Stimulated activated CD4-positive, alpha-beta T cell treated with anti-CD3 and anti-CD28 coated beads, Interleukin-4, amount 100 ng/mL, for 4 hours (primary cell): ENCODE measurements at places on chromosomes 12 and 14.

DNA sequence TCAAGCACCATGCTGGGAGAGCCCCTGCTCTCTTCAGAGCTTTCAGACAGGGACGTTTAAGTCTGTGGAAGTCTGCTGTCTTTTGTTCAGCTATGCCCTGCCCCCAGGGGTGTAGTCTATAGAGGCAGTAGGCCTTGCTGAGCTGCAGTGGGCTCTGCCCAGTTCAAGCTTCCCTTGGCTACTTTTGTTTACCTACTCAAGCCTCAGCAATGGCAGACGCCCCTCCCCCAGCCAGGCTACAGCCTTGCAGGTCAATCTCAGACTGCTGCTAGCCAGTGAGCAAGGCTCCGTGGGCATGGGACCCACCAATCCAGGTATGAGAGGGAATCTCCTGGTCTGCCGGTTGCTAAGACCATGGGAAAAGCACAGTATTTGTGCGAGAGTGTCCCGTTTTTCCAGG, 37.4 kb upstream of the C12orf71 start:
- DNase-seq: no peak

DNA sequence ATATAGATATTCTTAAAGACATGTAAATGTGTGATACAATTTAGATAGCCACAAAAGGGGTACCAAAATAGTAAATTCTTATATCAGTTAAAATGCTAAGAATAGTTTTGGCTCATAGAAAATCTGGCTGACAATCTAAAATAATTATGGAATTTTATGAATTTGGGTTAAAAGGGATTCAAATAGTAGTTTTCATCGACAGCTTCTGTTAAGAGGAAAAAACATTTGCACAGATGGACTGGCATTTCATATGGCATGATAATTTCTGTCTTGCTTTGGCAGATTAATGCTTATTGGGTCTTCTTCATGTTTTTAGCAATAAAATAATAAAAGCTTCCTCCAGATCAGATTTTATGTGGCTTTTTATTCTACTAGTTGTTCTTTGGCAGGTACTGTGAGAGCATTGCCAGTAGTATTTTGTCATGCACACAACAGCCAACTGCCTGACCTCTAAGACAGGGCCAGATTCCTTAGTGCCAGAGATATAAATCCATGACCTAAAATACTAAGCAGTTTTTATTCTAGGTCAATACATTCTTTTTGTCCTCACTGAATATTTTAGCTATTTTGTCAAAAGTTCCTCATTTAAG, 9.1 kb downstream of the ABCD2 start:
- no peak for DNase-seq

- DNase-seq: no peak
These were observed 263.4 kb downstream of the SOX5 start for GRCh38 chr12:23686095-23686494.

DNA sequence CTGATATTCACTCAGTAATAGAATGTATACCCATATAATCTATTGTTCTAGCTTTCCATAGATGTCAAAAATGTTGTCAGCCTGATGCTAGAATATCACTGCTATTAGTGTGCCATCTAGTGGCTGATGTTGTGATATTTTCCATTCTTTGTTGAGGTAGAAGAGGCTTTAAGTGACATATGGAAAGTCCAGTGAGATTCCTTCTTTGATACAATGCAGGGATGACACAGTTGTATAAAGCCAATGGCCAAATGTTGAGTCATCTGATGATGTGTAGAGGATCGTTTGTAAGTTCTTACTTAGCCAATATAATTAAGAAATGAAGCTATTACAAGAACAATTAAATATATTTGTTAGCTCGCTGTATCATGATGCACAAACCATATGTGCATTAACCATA, 58.1 kb upstream of the PCED1B start:
- DNase-seq: no peak

DNA sequence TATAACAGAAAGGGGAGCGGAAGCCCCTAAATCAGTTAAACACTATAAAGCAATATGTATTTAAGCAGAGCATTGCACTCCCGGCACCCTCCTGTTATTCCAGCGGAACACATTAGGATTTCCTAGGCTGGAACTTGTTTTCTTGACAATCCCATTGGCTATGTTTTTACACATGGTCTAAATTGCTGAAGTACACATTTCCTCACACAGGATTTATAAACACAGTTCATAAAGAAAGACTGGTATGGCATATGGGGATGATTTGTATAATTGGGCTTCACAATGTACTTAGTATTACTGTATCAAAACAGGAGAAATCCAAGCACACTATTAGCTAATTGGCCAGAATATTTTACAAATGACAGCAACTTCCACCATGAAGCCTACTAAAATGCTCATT, 23.3 kb downstream of the PAX9 start:
- DNase-seq: no peak
